ENCODE measurements at places on chromosomes 2 and 18. TPM values are rescaled to one million over a fixed set of nuclear protein-coding genes. Genes with fewer than 3 reads are reported as not detected.

CFAP221 gene
- 20.7 TPM for total RNA-seq

CHRND gene
- 1.7 TPM for total RNA-seq

DNER gene
- total RNA-seq = 4.1 TPM

SP5 gene
- total RNA-seq = 3.9 TPM

- DNase-seq = no peak
Observed at GRCh38 chr2:207320381-207321159, 154.8 kb upstream of the KLF7 start.

DNA sequence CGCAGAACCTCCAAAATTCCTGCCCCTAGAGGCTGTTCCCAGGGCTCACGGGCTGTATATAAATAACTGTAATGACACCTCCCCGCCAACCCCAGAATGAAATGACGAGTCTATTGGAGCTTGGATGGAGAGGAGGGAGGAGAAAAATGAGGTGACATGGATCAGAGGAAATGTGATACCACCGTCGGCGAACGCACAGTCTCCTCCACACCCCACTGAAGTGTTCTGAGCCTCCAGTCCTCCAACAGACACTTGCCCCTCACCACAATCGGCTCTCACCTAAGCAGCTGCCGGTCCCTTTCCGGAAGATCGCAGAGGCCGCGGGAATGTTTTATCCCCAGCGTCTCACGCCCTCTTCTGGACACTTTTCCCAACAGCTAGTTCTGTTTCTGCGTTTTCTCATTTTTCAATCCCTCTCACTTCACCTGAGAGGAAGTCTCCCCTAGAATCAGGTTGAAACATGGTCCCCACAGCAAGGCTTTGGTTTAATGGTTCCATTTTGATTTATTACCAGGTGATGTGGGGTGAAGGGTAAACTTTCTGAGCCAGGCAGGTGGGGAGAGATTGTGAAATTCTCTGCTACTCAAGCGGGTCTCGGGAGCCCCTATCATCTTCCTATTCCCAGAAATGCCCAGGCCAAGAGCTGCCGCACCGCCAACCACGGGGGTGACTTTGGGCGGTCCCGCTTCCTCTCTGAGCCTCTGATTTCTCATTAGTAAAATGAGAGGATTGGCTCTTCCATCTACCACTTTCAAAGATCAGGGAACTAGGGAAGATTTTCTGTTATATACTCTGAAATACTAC lies 9.1 kb upstream of the MYO5B start:
- DNase-seq = peak; percentile 41

CROCC2 gene
- 3.1 TPM for total RNA-seq

- DNase-seq = no peak
Observed at GRCh38 chr2:18119883-18120282, 241.4 kb downstream of the KCNS3 start.

DNA sequence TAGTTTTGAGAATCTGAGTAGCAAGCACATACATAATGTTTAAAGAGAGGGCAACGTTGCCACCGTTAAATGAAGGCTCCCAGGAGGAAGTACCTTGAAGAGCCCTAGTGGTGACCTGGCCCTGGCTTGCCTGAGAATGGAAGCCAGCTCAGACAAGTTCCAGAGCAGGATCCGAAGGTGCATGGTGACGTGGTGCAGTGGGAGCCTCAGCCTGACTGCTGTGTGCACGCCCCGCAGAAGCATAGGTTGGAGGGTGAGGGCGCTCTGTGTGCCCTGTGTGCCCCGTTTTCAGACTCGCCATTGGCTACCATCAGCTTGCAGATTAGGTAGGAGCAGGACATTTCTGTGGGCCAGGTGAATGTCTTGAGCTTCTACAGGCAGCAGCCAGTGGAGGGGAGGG lies 68.2 kb downstream of the ZNF407 start:
- no peak for DNase-seq

GRCh38 chr18:22342625-22343024 lies 75.1 kb downstream of the CTAGE1 start:
- DNase-seq = no peak

- no peak for DNase-seq
Observed at GRCh38 chr18:62033207-62033606, 140.4 kb upstream of the RNF152 start.

Data from umbilical cord (tissue), 2 donors.